Stimulated activated CD8-positive, alpha-beta memory T cell treated with anti-CD3 and anti-CD28 coated beads, Interleukin-7, amount 100 ng/mL, for 1 hour (primary cell): ENCODE measurements at places on chromosomes 6 and 20.

DNA sequence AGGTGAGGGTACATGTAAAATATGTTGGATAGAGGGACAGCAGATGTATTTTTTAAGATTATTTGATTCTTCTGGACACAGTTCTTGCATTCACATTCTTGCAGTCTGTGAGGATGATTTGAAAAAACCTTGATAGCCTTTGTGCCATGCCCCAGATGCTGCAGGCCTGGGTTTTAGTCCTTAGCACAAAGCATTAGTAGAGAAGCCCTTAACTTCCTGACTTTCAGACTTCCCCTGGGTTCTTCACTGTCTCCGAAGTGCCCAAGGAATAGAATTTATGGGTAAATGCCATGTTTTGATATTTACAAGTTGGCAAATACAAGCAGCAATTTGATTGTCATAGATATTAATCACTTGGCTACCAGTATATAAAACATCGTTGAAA, 67.6 kb upstream of the SUPT3H start:
- DNase-seq, result no peak

DNA sequence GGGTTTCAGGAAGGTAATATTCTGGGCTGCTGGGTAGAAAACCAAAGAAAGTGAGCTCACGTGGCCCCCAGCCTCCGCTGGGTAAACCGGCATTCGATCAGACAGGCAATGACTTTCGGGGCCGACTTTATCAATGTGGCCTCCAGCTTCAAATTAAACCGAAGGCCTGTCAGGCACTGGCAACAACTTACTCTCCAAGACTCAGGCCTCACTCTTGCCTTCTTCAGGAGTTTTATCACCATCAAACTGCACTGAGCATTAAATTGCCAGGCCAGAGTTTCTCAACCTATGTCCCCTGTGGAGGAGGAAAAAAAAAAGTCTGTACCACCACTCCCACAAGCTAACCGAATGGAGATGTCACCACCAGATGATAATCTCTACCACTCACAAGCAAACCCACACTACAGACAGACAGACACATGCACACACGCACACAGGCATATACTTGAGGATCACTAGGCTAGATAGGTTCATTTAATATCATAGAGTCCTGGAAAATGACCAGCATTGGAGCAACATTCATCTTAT, 1.1 kb upstream of the MBOAT1 start:
- DNase-seq, result no peak

DNA sequence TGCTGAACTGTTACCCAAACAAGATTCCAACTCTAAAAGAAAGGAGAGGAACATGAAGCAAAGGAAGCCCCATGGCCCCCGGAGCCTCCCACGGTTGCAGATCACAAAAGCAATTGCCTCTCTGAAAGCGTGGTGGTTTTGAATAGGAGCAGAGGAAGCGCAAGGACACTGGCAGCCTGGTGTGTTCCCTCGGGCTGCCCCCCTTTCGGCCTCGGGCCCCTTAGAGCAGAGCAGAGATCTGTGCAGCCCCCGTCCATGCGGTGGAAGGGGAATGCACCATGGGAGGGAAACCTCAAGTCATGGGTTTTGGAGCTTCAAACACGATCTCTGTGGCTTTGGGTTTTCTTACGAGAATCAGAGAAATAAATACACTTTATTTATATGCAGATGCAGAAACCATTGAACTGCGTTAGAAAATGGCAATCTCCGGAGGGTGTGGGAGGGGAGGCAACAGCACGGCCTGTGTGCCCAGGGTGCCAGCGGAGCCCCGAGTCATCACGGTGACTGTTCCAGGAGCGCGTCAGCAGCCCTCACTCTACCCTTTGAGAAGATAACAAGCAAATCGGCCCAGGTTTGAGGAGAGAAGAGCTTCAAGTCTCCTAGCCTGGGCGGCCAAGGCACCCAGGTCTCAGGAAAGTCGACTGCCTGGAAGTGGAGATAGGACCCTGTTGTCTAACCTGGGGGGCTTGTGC, 20.5 kb downstream of the FOXF2 start:
- no peak for DNase-seq

GRCh38 chr20:22834651-22835256, 200.4 kb upstream of the SSTR4 start:
- no peak for DNase-seq

DNA sequence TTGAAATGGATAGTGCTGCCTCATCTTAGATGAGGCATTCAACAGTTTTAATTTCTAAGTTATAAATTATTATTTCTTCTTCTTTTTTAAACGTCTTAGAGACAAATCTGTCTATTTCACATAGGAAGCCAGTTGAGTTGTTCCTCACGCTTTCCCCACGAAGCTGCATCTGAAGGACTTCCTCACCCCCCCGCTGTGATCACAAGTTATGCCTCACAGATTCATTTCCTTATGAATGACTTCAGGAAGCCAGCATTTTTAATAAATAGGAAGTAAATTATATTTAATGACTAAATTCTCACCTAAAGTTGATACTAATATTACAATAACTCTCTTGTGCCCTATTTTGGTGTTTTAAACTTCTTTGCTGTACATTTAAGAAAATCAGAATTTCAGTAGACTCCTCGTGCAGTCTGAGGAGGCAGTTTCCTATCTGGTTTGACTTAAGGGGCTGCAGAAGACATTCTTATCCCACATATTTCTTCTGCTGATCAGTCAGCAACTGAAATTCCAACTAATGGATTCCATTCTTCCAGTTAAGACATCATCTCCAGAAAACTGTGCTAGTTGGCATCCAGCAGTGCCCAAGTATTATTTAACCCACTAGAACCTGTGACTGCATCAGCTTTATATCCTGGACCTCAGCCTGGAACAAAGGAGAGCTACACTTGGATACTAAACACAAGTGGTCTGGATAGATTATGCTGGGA, 182.7 kb upstream of the CCN2 start:
- DNase-seq, result no peak

DNA sequence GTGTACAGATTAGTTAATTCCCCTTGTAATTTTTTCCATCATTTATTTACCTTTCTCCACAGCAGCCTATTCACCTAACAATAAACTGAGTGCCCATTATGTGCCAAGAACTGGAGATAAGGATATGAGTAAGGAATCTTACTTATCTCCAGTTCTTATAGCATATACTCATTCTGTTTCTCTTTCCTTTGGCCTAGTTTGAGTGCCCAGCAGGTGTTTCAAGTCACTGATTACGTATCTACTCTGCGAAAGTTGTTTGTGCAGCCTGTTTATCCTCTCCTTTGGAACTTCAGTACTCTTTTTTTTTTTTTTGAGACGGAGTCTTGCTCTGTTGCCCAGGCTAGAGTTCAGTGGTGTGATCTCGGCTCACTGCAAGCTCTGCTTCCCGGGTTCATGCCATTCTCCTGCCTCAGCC, 17.3 kb upstream of the POU5F1 start:
- DNase-seq, result no peak

DNA sequence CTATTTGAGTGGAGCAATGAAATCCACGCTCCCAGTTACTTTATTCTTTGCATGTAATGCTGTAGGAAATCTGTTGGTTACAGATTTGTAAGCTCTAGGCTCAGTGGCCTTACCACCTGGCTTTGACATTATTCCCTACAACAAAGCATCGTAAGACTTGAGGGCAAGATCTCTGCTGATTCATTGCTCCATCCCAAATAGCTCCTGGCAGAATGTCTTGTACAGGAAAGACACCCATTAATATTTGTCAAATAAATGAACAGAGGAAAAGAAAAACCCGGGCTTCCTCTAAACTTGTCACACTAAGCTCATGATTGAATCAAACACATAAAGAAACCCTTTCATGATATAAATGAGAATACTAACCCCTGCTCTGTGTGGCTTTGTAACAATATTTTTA, 357.5 kb upstream of the RNF217 start:
- no peak for DNase-seq

- DNase-seq, result no peak
Measured at GRCh38 chr6:31090275-31090972, 22.0 kb downstream of the C6orf15 start.

DNA sequence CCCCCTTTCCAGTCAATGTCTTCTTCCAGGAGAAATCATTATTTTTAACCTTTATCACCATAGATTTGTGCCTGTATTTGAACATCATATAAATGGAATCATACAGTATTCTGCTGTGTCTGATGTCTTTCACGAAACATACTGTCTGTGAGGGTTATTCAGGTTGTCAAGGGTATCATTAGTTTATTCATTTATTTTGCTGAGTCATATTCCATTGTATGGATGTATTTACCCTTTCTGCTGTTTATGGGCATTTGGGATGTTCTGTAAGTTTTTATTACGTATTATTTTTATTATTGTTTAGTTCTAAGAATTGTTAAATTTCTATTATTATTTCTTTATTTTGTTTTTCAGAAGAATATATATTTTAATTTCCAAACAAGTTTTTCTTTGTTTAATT, 22.0 kb downstream of the DNPH1 start:
- DNase-seq, result no peak

DNA sequence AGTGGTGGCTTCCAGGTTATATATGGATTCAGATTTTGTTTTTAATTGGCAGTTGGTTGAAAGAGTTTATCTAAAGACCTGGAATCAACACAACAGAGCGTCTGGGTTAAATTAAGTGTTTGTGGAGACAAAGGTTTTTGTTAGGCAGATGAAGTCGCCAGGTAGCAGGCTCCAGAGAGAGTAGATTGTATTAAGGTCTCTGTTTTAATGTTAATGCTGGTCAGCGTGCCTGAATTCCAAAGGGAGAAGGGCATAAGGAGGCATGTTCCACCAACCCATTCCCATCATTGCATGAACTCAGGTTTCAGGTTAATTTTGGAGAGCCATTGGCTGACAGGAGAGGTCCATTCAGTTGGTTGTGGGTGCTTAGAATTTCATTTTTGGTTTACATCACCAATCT, 744.1 kb upstream of the GJE1 start:
- no peak for DNase-seq

GRCh38 chr20:43334080-43334479, 123.6 kb upstream of the SRSF6 start:
- DNase-seq, result no peak

- no peak for DNase-seq
Measured at GRCh38 chr6:686497-686896, 6.4 kb downstream of the EXOC2 start.

- no peak for DNase-seq
Measured at GRCh38 chr6:149045404-149045803, 272.1 kb upstream of the TAB2 start.

DNA sequence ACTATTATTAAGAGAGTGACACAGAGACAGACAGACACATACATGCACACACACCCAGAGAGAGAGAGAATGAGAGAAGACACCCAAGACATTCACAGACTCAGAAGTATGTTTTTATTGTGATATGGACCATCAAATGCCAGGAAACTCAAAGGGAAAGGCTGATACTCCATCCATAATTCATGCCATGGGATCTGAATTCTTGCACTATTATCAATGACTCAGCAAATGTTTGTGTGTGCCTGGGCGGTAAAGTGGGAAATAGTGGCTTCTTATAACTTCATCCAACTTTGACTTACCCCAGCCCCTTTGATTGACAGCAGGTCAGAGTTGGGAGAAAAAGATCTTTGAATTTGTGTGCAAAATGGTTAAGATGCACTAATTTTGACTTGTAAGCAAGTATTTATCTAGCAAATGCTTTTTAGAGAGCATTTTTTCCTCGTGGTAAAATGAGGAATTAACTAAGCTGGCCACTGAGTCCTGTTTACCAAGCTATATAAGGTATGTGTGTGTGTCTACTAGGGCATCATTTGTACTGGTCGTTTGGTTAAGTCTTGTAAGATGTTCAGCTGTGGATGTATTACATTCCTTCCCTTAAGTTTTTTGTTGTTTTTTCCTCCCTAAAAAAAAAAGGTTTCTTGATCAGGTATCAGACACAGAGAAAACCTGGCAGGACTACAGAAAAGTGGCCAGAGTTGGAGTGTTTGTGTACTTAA, 3.0 kb upstream of the CCN2 start:
- DNase-seq, result no peak

- no peak for DNase-seq
Measured at GRCh38 chr20:19915111-19915798, 101.9 kb upstream of the NAA20 start.

- no peak for DNase-seq
Measured at GRCh38 chr6:166419717-166420116, 37.0 kb upstream of the MPC1 start.

DNA sequence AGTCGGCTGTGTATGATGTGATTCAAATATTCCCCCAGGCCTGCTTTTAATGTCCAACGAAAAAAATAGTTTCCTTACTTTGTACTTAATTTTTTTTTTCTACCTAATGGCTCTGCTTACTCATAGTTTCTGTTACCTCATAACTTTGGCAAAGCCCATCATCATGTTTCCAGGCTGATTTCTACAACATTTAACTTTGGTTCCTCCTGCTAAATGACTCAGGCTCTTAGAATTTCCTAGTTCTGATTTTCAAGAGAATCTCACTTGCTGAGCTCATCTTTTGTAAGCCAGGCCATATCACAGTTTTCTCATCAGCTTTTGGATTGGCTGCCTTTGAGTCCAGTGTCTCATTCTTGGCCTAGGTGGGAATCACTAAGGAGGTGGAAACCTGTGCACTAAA, 323.1 kb downstream of the HDGFL1 start:
- no peak for DNase-seq

DNA sequence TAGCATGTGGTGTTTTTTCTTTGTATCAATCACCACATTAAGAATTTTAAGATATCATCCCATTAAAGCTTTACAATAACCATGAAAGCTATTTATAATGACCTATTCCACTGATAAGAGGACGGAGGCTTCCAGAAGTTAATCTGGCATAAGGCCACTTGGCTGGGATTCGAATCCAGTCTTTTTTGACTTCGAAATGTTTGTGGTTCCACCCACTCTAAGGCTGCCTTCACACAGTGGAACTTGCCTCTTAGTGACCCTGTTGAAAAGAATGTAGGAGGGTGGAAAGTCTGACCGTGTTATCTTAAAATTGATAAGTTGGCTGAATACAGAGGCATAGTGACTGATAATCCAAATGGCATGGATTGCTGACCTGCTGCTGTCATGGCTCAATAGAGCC, 959.7 kb downstream of the KIF16B start:
- DNase-seq, result no peak

- no peak for DNase-seq
Measured at GRCh38 chr20:48689388-48689787, 138.4 kb downstream of the PREX1 start.

DNA sequence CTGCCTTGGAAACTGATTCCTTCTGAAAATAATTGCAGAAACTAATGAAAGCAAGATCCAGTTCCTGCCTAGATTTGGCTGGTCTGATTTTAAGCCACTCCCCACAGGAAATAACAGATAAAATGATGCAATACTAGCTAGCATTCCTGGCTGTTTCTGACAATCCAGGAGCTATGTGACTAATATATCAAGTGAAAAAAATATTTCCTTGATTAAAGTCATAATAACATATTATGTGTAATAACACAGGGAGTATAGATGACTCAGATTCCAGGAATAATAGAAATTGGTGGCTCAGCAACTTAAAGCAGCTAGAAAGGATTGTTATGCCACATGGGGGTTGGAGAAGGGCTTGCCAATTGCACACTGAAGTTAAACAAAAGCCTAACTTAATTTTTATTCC, 182.7 kb upstream of the SALL4 start:
- no peak for DNase-seq

- DNase-seq, result no peak
Measured at GRCh38 chr6:37731888-37732287, 34.2 kb upstream of the MDGA1 start.
